Stimulated activated CD8-positive, alpha-beta memory T cell treated with anti-CD3 and anti-CD28 coated beads, Interleukin-4, amount 100 ng/mL, for 4 hours (primary cell): ENCODE measurements at places on chromosomes 6 and 20.

GRCh38 chr20:32404017-32404416 lies 45.9 kb downstream of the ASXL1 start:
- DNase-seq: no peak

DNA sequence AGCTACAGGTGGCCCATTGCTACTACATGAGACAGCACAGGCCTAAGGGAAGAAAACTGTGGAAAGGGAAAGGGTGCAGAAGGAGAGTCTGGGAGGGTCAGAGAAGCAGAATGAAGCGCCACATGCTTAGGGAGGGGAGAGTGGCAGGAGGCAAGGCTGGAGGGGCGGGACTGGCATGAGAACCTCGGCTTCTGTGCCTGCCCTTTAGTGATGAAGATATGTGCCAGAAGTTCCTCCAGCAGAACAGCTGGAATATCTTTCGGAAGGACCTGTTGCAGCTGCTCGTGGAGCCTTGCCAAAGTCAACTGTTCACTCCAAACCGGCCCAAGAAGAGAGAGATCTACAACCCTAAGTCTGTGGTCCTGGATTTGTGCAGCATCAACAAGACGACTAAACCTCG lies 61.8 kb downstream of the CNBD2 start:
- DNase-seq: no peak

- DNase-seq: no peak
These were observed 167.0 kb upstream of the MYLIP start for GRCh38 chr6:15961635-15962448.

GRCh38 chr6:227812-228338 lies 64.4 kb upstream of the DUSP22 start:
- DNase-seq: no peak

GRCh38 chr20:18788021-18788420 lies 25.6 kb upstream of the SCP2D1 start:
- no peak for DNase-seq

DNA sequence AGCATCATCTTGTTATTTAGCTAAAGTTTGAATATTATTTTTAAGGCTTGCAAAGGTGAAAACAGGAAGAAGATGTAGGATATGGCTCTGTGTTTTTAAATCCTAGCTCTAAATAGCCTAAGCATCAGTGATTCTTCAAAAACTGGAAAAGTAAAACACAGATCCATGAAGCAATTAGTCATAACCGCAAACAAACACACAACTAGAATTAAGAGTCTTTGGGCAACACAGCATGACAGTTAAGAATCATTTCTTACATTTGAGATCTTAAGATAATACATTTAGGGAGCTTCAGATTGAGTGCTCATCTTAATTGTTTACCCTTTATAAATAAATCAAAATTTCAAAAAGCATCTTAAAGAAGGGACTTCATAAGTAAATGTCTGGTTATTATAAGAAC lies 115.8 kb upstream of the MAP7 start:
- DNase-seq: no peak

DNA sequence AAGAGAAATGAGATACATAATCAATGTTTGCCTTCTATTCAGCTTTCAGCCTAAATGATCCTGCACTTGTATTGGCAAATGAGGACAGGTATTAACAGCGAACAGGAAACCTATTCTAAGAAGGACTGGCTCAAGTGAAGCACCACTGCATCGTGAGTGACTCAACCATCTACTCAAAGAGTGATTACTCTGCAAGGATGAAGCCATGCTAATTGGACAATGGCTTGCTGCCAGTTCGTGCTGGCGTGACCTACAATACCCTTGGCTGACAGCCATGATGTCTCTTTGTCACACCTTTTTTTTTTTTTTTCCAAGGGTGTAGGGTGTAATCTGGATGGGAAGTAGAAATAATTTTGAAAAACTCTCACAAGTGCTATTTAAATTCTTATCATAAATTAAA lies 104.9 kb downstream of the GJA10 start:
- DNase-seq: no peak

- DNase-seq: no peak
These were observed 103.5 kb downstream of the EDN3 start for GRCh38 chr20:59403962-59404314.

DNA sequence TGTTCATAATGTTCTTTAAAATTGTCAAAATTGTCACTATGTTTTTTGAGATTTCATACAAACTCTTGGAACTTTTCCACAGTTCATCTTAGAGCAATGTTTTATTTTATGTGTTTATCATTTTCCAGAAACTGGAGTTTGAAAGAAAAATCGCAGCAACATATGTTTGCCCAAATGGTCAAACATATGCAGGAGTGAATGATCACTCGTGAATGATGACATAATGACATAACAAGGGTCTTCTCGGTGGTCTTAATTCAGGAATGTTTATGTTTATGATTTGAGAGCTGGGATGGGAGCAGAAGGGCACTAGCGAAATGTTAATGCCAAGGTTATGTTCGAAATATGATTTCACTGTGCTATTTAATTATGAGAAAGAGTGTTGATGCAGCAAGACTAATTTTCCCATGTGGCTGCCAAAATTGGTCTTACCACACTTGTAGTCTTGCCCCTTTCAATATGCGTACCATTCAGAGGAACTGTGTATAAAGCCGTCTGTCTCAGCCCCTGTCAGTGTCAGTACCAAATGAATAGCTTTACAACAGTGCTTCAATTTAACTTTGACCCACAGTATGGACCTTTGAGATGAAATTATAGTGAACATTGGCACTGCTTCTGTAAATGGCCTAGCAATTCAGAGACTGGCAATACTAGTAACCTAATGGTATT lies 152.3 kb downstream of the CARMIL1 start:
- no peak for DNase-seq

GRCh38 chr6:116352515-116353471 lies 18.0 kb upstream of the DSE start:
- no peak for DNase-seq

- DNase-seq: no peak
These were observed 255.3 kb upstream of the POU3F2 start for GRCh38 chr6:98579079-98579478.

DNA sequence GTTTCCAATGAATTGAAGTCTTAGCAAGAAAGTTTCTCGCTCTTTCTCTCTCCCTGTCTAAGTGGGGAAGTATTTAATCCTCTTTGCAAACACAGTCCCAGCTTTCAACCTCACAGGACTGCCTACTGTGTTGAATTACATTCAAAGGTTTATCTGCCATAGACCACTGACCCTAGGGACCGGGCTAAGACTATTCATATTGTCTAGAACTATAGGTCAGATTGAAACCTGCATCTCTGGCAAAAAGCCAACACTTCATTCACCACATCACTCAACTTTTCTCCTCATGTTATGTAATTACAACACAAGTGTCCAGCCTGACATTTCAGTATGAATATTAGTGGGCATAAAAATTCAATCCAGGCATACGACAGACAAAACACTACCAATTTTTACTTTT lies 314.7 kb upstream of the RSPO3 start:
- DNase-seq: no peak

GRCh38 chr6:134549854-134550253 lies 231.9 kb upstream of the SGK1 start:
- no peak for DNase-seq

GRCh38 chr6:157967020-157967419 lies 14.6 kb upstream of the SYNJ2 start:
- no peak for DNase-seq

DNA sequence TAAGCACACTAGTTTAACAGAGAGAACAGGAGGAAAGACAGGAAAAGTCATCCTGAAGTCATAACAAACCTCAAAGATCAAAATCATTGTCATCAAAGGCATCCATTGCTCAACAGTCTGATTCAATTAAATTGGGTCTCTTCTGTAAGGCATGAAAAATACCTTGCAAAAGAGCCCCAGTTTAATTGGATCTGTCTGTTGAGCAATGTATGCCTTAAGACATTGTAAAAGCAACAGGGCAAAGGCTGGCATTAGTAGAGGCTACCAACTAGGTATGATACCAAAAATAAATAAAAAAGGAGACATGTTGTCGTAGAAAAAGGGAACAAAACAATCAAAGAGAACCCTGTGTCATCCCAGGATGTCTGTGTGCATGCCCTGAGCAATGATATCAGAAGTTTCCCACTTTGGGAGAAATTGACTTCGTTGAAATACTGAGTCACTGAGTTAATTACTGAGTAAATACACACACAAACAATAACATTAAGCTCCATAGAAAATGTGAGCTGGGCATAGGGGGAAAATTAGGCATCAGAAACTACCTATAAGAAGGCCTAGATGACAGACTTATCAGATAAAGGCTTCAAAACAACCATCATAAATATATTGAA lies 1013.8 kb upstream of the CITED2 start:
- DNase-seq: no peak

DNA sequence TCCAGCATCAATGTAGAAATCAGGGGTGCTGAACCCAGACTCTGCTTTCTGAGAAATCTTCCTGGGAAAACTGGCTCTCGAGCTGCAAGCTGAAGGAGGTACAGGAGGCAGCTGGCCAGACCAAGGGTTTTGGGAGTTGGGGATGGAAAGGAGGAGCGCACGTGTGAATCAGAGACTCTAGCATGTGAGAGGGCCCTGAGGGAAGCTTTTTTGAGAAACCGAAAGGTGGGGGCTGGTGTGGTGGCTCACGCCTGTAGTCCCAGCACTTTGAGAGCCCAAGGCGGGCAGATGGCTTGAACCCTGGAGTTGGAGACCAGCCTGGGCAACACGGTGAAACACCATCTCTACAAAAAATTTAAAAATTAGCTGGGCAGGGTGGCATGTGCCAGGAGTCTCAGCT lies 37.1 kb upstream of the EEF1E1 start:
- no peak for DNase-seq

DNA sequence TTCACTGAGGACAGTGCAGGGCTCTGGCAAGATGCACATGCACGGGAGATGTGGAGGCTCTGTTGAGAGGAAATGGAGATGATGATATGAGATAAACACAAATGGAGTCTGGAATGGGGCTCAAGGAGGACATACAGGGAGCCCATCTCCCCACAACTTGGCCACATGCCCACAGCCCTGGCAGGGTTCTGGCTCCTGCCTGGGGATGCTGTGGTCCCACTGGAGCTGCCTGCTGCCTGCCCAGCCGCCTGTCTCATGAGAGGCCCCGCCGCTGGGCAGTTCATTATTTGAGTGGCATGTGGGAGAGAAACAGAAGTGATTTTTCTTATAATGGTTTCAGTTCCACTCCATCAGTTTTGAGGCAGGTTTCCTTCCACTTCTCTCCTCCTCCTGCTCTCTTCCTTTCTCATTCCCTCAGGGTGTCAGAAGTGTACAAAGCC lies 133.6 kb upstream of the TRAF3IP2 start:
- no peak for DNase-seq

DNA sequence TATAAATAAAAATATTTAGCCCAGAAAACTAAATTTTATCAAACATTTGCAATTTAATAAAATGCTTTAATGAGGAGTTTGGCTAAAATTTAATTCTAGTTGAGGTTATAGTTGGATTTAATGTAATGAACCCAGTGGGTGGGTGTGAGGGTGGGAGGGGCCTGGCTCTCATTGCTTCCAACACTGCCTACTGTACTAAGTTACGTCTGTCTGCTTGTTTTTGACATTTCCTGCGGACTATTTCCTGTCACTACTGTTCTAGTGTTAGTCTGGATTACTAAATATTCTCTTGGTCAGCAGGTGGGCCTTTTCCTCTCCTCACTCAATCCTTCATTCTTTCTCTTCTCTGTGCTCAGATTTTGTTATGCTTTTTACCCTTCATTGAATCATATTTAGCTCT lies 82.5 kb upstream of the MAP3K7 start:
- no peak for DNase-seq

DNA sequence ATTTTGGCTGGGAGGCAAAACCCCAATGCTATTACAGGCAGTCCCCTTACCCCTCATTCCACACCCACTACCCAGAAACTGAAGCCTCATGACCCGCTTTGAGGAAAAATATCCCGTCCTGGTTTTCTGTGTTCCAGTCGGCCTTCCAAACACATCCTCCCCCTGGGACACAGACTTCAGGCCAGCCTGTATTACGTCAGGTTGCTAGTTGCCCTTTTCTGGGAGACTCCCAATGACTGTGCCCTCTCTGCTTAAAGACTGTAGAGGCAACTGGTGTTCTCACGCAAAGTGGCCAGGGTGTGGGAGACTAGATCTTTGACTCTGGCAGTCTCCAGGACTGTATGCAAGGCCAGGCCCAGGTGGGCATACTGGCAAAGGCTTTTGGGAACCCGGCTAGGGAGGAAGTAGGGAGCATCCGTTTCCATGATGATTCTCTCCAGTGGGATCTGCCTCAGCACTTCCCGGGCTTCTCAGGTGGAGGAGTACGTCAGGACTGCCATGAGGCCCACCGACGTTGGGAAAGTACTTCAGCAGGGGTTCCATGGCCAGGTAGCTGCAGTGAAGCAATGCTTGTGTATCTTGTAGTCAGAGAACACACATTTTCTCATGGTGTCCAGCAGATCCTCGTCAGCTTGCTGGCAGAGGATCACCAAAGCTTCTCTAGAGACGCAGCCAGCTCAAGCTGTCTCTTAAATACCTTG lies 34.9 kb downstream of the DYNLT1 start:
- no peak for DNase-seq

- DNase-seq: no peak
These were observed 203.9 kb upstream of the RAB32 start for GRCh38 chr6:146339716-146340115.

DNA sequence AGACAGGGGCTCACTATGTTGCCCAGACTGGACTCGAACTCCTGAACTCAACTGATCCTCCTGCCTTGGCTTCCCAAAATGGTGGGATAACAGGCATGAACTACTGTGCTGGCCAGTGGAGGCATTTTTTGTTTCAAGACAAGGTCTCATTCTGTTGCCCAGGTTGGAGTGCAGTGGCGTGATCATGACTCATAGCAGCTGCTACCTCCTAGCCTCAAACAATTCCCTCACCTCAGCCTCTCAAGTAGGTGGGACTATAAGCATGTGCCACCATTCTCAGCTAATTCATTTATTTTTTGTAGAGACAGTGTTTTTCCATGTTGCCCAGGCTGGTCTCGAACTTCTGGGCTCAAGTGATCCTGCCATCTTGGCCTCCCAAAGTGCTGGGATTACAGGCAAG lies 17.2 kb downstream of the ENPP3 start:
- DNase-seq: no peak

- DNase-seq: no peak
These were observed 66.0 kb downstream of the CDS2 start for GRCh38 chr20:5192570-5193431.

- DNase-seq: no peak
These were observed 85.3 kb downstream of the MYLK4 start for GRCh38 chr6:2665146-2666070.

DNA sequence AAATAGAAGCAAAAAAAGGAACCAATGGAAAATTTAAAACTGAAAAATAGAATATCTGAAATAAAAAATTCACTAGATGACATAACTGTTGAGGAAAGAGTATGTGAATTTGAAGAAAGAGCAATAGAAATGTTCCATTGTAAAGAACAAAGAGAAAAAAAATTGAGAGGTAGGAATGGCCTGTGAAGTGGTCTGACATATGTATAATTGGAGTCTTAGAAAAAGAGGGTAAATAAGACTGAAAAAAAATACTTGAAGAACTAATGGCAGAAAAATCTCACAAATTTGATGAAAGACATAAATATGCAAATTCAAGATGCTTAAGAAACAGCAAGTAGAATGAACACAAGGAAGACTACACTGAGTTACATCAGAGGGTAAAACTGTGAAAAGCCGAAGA lies 93.4 kb downstream of the QKI start:
- no peak for DNase-seq

- DNase-seq: no peak
These were observed 2.6 kb upstream of the NKAIN2 start for GRCh38 chr6:123801067-123801466.

- DNase-seq: no peak
These were observed 76.4 kb downstream of the EYA2 start for GRCh38 chr20:46970937-46971630.

GRCh38 chr6:3795836-3796718 lies 44.6 kb upstream of the PXDC1 start:
- DNase-seq: no peak

GRCh38 chr6:79946272-79947190 lies 822 bp downstream of the ELOVL4 start:
- DNase-seq: no peak
